ENCODE measurements at places on chromosomes 1 and 21. TPM values are rescaled to one million over a fixed set of nuclear protein-coding genes. Genes with fewer than 3 reads are reported as not detected.

Gene CGN
- total RNA-seq, result 2.7 TPM

- DNase-seq, result no peak
These were observed 131.5 kb downstream of the NTNG1 start for GRCh38 chr1:107272321-107272720.

Gene TRIM67
- total RNA-seq, result 0.03 TPM

GRCh38 chr1:19240673-19241538 is 10.4 kb downstream of the EMC1 start:
- DNase-seq, result peak; percentile 77

DNA sequence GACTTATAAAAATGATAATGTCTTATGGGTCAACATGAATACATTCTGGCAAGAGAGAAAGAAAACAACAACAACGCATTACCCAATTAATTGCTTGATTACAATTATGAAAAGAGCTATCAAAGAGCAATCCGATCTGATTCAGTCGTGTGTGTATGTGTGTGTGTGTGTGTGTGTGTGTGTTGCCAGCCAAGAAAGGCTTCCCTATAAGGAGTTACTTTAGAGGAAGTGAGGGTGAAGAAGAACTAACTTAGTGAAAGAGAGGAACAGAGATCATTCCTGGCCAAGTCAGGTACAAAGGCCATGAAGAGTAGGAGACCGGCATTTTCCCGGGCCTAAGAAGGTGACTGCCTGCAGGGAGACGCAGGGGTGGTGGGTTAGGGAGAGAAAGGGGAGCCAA is 9.4 kb downstream of the TMEM35B start:
- DNase-seq, result no peak

DNA sequence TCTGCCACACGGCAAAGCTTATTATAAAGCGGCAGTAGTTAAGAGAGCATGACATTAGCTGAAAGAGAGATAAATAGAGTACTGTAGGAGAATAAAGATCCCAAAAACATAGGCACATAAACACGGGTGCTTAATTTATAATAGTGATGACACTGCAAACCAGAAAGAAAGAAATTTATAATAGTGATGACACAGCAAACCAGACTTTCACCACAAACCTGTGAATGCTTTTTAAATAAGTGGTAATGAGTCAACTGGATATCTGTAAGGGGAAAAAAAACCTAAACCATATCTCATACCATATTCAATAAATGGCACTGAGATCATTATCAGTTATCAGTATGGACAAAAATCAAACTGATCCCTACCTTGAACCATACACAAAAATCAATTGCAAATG is 25.5 kb downstream of the USP1 start:
- no peak for DNase-seq

GRCh38 chr1:3441410-3441847 is 13.0 kb upstream of the ARHGEF16 start:
- peak; percentile 93 for DNase-seq

DNA sequence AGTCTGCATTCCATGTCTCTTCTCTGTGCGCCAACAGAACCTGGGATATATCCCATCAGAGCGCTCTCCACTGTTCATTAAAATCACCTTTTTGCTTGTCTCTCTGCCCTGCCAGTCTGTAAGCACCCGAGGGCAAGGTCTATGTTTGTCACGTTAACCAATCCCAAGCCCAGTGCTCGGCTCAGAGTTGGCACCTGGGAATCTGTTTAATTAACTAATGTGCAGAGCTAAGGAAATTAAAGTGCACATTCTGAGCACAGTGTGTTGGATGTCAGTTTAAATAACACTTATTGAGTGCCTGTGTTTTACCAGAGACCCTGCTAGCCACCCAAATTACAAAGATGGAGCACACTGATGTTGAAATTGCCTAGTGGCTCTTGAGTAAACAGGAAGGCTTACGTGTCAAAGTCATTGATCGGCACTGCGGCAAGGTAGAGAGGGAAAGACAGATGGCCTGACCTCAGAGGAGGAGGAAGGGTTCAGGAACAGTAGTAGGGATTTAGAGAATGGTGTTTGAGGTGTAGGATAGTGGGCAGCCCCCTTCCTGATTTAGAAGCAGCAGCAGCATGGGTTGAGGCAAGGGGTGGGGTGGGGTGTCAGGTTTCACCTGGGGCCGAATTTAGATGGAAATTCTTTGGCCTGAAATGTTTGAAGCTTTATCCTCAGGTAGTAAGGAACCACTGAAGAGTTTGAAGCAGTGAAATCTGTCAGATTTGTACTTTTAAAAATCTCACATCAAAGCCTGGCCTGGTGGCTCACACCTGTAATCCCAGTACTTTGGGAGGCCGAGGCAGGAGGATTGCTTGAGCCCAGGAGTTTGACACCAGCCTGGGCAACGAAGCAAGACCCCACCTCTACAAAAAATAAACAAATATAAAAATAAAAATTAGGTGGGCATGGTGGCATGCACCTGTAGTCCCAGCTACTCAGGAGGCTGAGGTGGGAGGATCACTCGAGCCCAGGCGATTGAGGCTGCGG is 7.7 kb downstream of the ARMH1 start:
- no peak for DNase-seq

Gene TINAGL1
- not detected for total RNA-seq

Gene KIF21B
- 0.74 TPM for total RNA-seq
